ENCODE measurements at places on chromosomes 4 and X.

GRCh38 chr4:124713185-124713592 lies 657 bp upstream of the ANKRD50 start:
- peak; percentile 5 for DNase-seq

- peak; percentile 3 for DNase-seq
Measured at GRCh38 chr4:89056953-89057398, at the start of gene FAM13A. TSS of gene FAM13A (minus strand) at chr4:89057185. CDS start at chr4:89056964, 221 bp downstream.

DNA sequence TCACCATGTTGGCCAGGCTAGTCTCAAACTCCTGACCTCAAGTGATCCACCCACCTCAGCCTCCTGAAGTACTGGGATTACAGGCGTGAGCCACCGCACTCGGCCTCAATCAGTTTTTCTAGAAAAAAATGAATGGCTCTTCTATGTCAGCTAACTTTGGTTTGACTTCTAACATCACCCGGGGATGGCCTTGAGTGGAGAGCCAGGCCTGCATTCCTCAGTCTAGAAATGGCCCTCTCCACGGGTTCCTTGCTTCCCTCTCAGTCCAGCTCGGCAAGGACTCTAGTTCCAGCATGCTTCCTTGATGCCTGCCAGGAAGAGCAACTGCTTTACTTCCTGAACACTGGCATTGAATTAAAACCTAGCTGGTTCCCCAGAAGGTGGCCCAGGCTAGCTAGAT lies 39.0 kb downstream of the SLC25A5 start:
- no peak for DNase-seq

- no peak for DNase-seq
Measured at GRCh38 chr4:112075129-112075753, 70.0 kb upstream of the FAM241A start.

GRCh38 chrX:136452614-136453013 lies 35.1 kb upstream of the BRS3 start:
- no peak for DNase-seq

DNA sequence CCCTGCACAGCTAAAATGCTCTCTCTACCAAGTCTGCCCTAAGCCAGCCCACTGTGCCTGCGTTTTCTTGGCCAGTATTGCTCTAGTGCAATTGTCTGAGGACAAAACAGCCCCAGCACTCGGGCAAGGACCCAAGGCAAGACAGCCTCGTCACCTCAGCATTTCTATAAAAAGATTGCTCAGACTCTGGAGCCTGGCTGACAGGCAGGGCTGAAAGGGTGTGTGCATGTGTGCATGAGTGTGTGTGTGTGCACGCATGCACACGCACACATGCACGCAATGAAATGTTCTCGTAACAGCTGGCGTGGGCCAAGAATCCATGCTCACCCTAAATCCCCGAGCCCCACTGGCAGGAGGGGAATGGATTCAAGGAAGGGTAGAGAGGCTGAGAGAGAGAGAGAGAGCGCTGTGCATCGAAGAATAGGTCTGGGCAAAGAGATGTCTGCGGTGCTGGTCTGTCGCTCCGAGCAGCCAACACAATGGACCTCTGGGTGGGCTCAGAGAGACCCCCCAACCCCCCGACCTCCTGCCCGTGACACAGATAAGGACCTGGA lies 579.2 kb downstream of the BCOR start:
- DNase-seq = no peak

GRCh38 chrX:97524340-97524739 lies 640.6 kb downstream of the RPA4 start:
- DNase-seq = no peak

DNA sequence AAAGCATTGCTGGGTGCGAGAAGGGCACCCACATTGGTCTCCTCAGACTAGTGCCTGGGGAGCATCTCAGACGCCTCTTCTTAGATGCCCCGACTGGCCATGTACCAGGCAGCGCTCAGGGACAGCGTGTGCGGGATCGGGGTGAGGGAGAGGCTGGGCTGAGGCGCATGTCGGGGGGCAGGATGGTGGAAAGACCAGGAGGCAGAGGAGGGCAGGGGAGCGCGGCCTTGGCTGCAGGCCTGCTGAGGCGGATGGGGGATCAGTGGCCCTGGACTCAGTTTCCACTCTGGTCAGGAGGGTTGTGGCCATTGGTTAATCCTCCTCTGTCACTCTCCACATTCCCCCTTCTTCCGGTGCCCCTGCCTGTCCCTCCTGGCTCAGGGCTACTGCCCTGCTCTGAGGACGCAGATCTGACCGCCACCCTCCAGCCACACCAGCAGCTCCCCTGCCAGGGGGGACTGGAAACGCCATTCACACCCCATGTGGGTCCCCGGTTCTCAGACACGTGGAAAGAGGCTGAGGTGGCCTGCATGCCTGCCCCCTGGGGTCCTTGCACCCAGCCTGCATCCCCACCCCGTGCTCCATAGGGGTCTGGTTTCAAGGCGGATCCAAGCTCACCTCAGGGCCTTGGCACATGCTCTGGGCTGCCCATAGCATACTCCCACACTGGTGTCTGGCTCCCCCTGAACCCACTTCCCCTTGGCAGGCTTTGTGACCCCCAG lies 105.9 kb downstream of the CPZ start:
- DNase-seq = no peak

- DNase-seq = no peak
Measured at GRCh38 chrX:66553973-66554372, 84.9 kb downstream of the EDA2R start.

DNA sequence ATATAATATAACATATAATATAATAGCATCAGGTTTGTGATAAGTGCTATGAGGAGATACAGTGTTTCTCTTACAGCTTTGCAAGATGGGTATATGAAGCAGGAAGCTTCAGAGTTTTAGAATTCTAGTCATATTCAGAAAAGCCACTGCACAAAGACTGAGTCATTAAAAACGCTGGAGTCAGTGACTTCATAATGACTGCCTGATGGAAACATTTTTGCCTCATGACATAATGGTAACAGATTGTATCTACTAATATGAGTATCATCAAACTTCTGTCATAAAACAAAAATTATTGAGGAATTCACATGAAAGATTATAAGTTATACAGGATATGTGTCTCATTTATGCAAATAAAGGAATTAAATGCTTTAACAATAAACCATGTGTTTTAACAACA lies 46.8 kb downstream of the EPHA5 start:
- no peak for DNase-seq

DNA sequence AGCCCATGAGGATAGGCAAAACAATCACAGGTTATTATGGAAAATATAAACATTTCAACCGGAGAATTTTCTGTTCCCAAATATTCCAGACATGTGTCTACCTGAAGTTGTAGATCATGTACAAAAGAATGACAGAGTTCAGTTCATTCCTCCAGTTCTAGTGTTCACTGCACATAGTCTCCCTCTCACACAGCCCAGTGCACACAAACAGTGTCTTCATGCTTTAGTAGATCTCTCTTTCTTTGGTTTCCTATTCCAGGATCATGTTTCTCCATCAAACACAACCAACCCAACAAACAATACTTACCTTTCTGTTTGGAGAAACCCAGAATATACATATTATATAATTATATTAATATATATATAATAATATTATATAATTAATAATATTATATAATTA lies 671.9 kb downstream of the TRIML1 start:
- DNase-seq = no peak

DNA sequence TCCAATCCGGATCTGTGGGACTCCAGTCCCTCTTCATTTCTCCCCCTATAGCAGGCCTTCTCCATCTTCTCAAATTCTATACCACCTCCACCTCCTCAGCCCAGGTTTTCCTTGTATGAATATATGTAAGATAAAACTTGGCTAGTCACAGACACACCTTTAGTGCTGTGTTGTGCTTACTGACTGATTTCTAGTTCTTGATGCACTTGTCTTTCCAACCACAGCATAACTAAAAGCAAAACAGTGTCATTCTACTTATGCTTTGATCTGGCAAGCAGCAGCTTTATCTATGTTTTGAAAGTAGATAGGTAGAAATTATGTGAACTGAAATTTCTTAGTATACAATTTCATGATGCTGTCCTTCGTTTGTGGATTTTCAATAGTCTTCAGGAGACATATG lies 47.5 kb downstream of the CCNI start:
- DNase-seq = no peak

GRCh38 chrX:41781500-41781899 lies 57.5 kb downstream of the GPR82 start:
- peak; percentile 12 for DNase-seq

GRCh38 chrX:34437586-34437985 lies 219.5 kb downstream of the TMEM47 start:
- no peak for DNase-seq

- DNase-seq = no peak
Measured at GRCh38 chr4:184831153-184831552, 5.4 kb upstream of the ACSL1 start.

GRCh38 chr4:65667506-65668041 lies 2.7 kb downstream of the EPHA5 start:
- DNase-seq = no peak

GRCh38 chrX:153592966-153593688 lies 5.8 kb downstream of the CCNQ start:
- DNase-seq = no peak

- DNase-seq = no peak
Measured at GRCh38 chr4:11635342-11635741, 206.6 kb upstream of the HS3ST1 start.

GRCh38 chr4:25358515-25359275 lies 18.4 kb upstream of the ANAPC4 start:
- no peak for DNase-seq

GRCh38 chrX:97039363-97040029 lies 155.8 kb downstream of the RPA4 start:
- no peak for DNase-seq

DNA sequence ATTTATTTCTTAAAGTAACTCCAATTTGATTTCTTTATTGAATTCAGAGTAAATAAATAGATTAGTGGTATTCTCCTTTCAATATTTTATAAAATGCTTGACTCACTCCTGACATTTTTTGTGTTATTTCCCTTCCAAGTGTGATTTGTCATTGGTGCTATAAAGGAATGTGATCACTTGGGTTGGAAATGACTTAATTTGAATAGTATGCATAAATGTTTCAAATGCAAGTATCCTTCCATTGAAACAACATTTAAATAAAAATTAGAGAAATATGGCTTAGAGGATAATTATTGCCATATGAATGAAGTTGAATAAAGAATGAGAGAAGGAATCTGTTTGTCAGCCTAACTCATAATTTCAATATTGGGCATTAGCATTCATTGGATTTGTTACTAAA lies 182.7 kb downstream of the PABPC4L start:
- no peak for DNase-seq

- no peak for DNase-seq
Measured at GRCh38 chr4:90584051-90584450, 456.9 kb downstream of the CCSER1 start.

- no peak for DNase-seq
Measured at GRCh38 chr4:22077571-22077970, 129.0 kb upstream of the KCNIP4 start.

DNA sequence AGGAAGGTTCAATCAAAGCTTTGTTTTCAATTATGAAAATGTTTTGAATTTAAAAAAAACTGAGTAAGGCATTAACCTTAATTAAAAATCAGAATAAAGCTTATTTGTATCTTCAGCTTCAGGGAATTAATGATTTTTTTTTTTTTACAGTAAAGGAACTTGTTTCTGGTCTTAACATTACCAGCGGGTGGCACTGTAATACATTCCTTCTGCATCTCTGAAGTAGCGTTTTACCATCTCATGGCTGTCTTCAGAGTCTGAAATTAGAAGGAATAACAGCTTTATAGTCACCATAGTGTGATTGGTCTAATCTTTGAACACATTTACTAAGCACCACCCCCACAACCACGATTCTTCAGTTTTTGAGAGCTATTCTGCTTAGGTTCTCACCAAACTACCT lies 102.6 kb downstream of the IL1RAPL2 start:
- no peak for DNase-seq

- no peak for DNase-seq
Measured at GRCh38 chrX:9462456-9462855, 2.4 kb upstream of the TBL1X start.

- no peak for DNase-seq
Measured at GRCh38 chr4:55765070-55765469, 54.5 kb upstream of the EXOC1L start.

GRCh38 chr4:26873391-26874026 lies 12.9 kb downstream of the STIM2 start:
- DNase-seq = no peak

GRCh38 chrX:15204130-15204751 lies 65.6 kb downstream of the ASB9 start:
- DNase-seq = peak; percentile 3

- no peak for DNase-seq
Measured at GRCh38 chrX:63658920-63659319, 126.1 kb downstream of the ARHGEF9 start.

DNA sequence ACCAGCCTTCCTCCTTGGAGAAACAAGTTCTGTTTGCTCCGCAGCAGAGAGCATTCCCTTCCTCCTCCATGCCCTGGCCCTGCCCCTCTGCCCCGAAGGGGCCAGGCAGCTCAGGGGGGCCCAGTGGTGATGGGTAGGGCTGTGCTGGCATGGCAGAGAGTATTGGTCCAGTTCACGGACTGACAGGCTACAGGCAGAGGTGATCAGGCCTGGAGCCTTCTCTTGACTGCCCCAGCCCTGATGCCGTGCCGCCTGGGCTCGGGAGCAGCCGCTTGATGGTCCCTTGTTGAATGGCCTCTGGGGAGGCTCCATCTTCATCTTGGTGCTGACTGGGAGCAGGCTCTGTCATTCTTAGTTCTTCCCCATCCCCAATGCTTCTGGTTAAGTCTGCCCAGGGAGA lies 9.6 kb downstream of the NLGN3 start:
- no peak for DNase-seq

DNA sequence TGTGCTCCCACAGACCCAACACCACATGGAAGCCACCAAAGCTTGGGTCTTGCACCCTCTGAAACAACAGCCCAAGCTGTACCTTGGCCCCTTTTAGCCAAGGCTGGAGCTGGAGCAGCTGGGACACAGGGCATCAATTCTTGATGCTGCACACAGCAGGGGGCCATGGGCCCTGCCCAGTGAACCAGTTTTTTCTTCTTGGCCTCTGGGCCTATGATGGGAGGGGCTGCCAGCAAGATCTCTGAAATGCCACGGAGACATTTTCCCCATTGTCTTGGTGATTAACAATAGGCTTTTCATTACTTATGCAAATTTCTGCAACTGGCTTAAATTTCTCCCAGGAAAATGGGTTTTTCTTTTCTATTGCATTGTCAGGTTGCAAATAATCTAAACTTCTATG lies 49.0 kb downstream of the SPANXA2 start:
- DNase-seq = no peak

- DNase-seq = no peak
Measured at GRCh38 chrX:113919387-113919786, 664.5 kb upstream of the HTR2C start.

- DNase-seq = no peak
Measured at GRCh38 chrX:106875151-106875550, 28.0 kb downstream of the RIPPLY1 start.

- DNase-seq = no peak
Measured at GRCh38 chr4:151690876-151691275, 69.9 kb downstream of the GATB start.

All from naive thymus-derived CD4-positive, alpha-beta T cell (primary cell).